ENCODE measurements at places on chromosomes 16 and 17. TPM values are rescaled to one million over a fixed set of nuclear protein-coding genes. Genes with fewer than 3 reads are reported as not detected.

The ITGB3 gene
- 40.4 TPM for total RNA-seq

The GABARAP gene
- total RNA-seq: 173 TPM

The FGF11 gene
- total RNA-seq: 1.8 TPM

The TP53TG3 gene
- total RNA-seq: not detected

The CETP gene
- total RNA-seq: not detected

The CHST5 gene
- total RNA-seq: not detected
